ENCODE measurements at places on chromosomes 4 and X.

DNA sequence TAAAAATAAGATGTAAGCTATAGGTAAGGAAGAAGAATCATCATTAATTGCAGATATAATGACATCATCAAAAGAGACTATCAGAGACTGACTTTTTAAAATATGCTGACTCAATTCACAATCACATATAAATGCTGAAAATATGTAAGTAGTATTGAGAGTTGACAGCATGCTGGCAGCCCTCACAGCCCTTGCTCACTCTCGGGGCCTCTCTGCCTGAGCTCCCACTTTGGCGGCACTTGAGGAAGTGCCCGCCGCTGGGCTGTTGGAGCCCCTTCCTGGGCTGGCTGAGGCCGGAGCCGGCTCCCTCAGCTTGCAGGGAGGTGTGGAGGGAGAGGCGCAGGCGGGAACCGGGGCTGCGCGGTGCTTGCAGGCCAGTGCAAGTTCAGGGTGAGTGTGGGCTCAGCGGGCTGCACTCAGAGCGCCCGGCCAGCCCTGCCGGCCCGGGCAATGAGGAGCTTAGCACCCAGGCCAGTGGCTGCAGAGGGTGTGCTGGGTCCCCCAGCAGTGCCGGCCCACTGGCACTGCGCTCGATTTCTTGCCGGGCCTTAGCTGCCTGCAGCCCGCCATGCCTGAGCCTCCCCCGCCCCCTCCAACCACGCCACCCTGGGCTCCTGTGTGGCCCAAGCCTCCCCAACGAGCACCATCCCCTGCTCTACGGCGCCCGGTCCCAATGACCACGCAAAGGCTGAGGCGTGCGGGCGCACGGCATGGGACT, 68.9 kb downstream of the RAB28 start:
- no peak for DNase-seq

DNA sequence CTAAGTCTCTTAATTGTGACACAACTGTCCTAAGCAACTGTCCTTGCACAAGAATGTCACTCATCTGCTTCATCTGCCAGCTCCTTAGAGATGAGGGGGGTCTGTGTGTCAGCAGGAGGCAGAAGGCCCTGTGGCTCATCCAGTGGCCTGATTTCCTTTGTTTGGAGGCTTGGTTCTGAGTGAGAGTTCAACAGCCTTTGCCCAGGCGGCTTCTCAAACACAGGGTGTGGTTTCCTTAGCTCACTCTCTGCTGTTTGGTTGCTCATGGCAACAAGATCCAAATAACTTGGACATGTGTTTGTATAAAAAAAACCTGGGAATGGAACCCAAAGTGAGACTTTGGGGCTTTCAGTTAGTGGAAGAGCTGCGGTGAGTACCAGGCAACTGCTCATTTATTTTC, 46.6 kb downstream of the MAP7D3 start:
- DNase-seq, result no peak

DNA sequence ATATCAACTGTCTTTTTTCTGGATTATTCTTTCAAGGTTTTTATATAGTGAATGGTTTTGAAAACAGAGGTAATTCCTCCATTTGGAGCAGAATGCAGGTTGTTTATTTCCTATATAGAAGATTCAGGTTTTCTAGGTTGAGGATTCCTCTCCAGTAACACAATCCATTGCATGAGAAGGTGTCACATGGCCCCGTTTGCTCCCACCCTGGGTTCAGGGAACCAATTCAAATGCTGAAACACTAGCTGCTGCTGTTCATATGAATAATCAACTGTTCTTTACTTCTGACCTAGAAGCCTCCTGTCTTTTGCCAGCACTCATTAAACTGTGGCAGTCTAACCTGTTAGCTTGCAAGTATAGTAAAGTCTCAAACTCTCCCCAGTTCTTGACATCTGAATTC, 1316.9 kb upstream of the TENM3 start:
- no peak for DNase-seq

DNA sequence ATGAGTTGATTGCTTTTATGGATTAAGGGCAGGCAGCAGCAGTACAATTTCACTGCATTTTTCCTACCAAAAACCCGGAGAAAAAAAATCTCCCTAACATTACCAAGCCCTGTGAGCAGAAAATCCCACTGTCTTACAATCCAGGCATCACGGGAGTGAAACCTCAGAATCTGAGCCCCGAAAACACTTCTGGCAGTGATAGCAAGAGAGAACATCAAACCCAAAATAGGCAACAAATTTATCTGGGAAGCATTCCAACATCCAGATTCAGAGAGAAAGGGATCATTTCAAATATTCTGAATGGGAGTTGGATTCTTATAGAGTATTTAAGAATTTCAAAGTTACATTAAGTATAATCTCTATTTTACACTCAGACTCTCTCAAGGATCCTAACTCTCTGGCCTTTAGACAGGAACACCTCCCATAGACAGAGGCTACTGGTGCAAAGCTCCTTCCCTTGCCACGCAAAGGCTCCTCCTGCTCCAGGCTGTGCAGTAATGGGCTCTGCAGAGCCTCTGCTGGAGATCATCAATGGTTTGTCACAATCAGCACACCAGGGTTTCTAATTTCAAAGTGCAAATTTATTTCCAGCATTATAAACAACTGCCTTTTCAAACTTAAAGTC, 256.9 kb downstream of the PARM1 start:
- no peak for DNase-seq

GRCh38 chrX:7286168-7286837, 138.3 kb upstream of the PUDP start:
- no peak for DNase-seq

DNA sequence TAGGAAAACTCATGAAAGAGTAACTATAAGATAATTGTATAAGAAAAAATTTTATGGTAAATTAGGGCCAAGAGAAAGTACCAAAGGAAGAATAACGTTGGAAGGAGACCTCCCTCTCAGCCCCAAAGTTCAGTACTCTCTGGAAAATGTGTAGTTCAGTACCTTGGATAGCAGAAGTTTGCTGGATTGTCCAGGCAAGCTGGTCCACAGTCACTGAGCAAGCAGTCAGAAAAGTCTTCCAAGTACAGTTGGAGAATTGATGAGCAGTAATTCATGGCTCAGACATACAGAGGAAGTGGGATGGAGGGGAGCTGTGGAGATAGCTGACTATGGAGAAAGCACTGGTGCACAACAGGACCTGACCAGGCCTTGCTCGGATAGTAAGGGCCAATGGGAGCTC, 598.2 kb upstream of the NDST4 start:
- no peak for DNase-seq

- DNase-seq, result no peak
Measured at GRCh38 chrX:77922787-77923186, 12.3 kb downstream of the ATP7A start.

DNA sequence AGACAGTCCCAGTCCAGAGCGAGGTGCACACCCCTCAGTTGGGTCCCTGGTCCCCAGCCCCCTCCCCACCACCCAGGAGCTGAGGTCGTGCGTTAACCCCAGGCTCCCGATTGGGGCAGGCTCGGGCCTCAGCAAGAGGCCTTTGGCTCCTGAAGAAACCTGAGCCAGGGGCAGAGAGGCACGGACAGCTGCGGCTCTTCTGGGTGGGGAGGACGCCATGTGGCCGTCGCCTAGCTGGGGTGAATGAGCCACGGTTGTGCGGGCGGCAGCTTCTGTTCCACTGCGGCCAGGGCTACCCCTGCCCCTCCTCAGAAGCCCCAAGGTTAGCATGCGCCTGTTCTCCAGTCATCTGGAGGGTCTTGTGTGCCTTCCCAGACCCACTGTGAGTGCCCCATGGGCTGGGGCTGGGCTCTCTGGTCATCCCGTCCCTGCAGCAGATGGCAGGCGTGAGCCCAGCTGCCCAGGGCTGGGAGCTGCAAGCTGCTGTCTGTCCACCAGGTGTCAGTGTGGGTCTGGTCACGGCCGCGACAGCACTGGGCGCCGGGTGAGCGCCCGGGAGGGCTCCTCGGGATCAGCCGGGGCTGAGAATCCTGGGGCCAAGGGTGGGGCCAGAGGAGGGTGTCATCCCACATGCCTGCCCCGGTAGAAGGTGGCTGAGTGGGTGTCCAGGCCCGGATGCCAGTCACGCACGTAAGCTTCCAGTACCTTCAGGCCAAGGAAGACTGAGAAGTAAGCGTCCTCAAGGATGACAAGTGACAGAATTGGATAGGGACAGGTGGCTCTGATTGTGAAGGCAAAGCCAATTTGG, 21.9 kb downstream of the ATP2B3 start:
- DNase-seq, result peak; percentile 81

DNA sequence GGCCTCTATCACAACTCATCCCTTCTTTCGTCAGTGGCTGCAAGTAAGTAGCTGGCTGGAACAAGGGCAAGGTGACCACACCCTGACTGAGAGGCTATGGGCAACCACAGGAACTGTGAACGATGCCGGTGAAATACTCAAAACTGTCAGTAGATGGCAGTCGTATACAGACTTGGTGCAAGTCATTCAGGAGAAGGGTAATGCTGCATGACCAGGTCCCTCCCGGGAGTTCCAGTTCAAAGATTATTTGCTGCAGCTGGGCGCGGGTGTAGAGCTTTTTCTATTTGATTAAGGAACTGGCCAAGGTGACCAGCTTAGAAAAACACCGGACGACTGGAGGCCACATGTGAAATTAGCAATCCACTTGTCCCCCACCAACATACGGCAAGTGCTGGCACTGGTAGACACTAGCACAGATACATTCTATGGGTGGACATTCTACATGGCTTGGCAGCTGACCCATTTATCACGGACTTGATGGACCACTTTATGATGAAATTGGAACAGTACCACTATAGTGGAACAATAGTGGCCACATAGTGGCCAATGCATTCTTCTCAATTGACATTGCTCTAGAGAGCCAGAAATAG, 726.6 kb downstream of the TRAM1L1 start:
- no peak for DNase-seq

DNA sequence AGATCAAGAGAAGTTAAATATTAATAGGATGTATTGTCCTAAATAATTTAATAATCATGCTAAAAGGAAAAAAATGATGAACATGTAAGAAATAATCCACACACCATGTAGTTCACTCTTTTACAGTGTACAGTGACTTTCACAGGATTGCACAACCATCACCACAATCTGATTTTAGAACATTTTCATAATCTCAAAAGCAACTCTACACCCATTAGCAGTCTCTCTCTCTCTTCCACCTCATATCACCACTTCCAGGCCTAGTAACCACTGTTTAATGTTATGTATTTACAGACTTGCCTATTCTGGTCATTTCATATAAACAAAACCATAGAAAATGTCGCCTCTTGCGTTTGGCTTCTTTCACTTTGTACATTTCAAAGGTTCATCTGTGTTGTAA, 153.4 kb downstream of the FSTL5 start:
- no peak for DNase-seq

- DNase-seq, result no peak
Measured at GRCh38 chr4:54527532-54527931, 130.2 kb upstream of the KIT start.

DNA sequence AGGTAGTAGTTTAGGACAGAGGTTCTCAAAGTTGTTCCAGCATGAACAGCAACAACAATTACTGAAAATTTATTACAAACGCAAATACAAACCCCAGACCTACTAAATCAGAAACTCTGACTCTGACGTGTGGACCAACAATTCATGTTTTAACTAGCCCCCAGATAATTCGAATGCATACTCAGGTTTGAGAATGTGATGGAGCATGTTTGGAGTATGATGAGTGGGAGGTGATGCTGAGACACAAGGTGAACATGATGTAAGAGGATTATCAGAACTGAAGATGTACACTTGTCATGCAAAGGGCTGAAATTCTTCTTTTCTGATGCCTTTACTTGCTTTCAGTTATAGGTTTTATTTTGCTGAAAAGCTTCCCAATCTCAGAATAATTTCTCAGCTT, 323.0 kb downstream of the INPP4B start:
- no peak for DNase-seq

GRCh38 chrX:129661369-129661768, 6.6 kb upstream of the APLN start:
- DNase-seq, result no peak

DNA sequence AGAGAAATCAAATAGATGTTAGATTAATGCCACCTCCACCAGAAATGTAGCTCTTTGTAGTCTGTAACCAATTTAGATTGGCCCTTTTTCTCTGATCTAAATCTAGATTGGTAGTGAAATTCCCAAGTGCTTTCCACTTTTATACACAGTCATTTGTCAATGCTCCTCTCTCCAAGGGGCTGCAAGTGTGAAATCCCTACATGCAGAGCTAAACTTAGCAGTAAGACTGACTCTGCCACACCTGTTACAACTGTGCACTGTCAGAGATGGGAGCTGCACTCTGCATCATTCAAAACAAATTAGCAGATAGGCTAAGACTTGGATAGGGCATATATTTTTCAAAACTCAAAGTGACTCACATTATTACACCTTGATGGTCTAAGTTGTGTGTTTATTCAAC, 9.1 kb downstream of the SERTM2 start:
- DNase-seq, result no peak

DNA sequence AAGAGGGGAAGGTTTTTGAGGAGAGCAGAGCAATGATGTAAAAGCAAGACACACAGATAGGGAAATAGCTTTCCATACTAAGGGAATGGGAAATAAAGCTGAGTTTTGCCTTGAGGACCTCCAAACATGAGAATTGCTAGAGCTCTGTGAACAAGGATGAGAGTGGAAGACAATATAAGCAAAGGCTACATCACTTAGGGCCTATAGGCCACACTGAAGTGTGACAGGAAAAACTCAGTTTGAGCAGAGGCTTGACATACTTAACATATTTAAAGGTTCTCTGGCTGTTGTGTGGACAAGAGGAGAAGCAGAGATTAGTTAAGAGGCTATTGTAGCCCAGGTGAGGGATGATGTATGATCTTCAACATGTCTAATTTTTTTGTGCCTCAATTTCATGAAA, 5.3 kb upstream of the SRP72 start:
- DNase-seq, result no peak

GRCh38 chr4:170671171-170671570, 581.4 kb upstream of the AADAT start:
- no peak for DNase-seq

DNA sequence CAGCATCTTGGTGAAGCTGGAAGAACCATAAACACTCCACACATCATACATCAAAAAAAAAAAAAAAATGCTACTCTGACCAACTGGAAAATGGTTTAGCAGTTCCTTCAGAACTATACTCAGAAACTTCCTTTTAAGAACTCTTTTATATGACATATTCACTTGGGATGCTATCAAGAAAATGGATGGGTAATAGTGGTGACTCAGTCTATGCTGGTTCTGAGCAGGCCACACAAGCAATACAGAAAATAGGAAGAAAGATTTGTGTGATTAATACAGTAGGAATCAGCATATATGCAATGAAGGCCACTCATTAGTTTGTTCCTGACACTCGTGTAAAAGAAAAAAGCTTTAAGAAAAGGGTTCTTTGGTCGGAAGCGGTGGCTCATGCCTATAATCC, 123.5 kb upstream of the FAT4 start:
- no peak for DNase-seq
